ENCODE measurements at places on chromosomes 12 and 14.

GRCh38 chr12:102883204-102883799 is 33.7 kb downstream of the PAH start:
- DNase-seq: no peak

GRCh38 chr12:3651585-3652424 is 101.1 kb downstream of the CRACR2A start:
- no peak for DNase-seq

DNA sequence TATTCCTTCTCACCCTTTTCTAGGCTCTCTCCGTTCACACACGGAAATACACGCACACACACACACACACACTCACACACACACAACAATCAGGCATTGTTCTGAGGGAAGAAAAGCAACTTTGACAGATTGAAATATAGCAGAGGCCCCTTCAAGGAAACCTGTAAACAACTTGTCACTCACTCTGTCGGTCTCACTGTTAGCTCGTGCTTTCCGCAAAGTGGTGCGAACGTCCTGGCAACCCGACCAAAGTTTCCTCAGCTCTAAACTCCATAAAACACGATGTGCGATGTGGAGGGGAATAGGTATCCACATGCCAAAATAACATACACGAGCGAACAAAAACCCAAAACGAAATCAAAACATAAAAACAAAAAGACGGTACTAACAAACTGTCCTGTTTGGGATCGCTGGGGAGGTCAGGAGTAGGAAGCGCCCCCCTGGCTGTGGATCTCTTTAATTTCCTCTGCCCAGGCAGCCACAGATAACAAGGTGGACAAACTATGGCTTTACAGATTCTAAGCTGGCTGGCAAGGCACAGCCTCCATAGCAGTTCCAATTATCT is 822 bp upstream of the SOX5 start:
- no peak for DNase-seq

GRCh38 chr14:78598046-78598920 is 428.1 kb downstream of the NRXN3 start:
- no peak for DNase-seq

- no peak for DNase-seq
Measured at GRCh38 chr12:84637926-84638325, 274.7 kb downstream of the SLC6A15 start.

DNA sequence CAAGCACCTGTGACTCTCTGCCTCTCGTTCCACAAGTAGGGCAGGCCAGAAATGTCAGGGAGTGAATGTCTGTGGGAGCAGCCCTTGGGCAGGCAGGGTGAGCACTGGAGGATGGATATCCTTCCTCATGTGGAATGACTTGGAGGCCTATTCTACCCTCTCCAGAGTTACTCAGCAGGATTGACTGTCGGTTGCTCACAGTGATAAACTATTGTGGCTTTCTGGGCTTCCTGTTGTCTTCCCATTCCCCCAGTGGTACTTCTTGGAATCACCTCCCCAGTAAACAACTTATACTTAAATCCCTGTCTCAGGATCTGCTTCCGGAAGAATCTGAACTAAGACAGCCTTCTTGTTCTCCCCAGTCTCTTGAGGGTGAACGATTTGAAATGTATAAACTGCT is 79.6 kb upstream of the MANSC4 start:
- DNase-seq: no peak

- DNase-seq: no peak
Measured at GRCh38 chr12:81759190-81760051, at the start of gene PPFIA2. Gene PPFIA2 (minus strand): TSS chr12:81759350.

- no peak for DNase-seq
Measured at GRCh38 chr14:72715215-72715849, 178.6 kb downstream of the DPF3 start.

- DNase-seq: no peak
Measured at GRCh38 chr12:121009741-121010140, 6.5 kb downstream of the C12orf43 start.

DNA sequence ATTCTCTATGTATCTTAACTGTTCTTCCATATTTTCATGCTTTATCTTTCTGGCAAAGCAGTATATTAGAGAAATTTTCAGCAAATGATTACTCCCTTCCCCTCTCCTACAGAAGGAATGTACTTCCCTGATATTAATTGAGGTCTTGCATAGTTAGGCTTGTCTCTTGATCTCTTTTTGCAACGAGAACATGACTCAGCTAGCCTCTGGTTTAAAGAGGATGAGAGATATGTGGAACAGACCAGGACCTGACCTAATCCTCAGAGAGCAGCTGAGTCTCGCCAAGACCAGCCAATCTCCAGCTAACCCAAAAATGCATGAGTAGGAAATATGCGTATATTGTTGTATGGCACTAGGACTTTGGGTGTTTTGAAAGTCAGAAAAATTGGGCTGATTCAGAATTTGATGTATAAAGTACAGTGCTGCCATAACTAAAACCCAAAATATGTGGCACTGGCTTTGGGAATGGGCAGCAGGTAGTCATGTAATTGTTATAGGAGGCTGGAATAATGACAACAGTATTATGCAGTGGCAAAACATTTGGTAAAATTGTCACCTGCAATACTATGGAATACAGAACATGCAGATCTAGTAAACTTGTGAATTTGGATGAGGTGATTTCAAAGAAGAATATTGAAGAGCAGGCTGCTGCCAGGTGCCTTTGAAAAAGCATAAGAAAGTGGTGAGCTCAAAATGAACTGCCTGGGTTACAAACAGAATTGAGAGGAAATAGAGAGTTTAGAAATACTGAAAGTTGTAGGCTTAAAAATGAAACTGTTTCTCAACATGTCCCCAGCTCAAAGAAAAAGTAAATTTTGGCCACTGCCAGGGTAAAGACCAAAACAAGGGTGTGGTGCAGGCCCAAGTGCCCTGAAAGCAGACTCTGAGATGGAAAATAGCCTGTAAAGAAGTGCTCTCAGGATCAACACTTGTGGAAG is 9.3 kb upstream of the USP15 start:
- DNase-seq: no peak

DNA sequence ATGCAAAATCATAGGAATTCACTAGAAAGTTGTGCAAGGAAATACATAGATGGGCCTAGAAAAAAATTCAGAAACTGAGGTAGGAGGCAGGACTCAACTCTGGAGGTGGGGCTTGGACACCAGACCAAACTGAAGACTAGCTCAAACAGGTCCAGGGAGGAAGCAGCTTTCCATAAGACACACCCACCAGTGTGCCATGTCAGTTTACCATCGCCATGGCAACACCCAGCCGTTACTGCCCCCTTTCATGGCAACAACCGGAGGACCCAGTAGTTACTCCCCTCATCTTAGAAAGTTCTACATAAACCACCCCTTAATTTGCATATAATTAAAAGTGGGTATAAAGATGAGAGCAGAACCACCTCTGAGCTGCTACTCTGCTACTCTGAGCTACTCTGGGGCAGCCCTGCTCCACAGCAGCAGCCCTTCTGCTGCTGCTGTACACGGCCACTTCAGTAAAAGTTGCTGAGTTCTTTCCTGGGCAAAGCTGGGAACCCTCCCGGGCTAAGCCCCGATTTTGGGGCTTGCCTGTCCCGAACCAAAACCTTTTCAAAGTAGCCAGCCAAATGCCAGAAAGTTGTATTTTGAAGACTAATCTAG is 30.8 kb upstream of the NINJ2 start:
- DNase-seq: no peak

DNA sequence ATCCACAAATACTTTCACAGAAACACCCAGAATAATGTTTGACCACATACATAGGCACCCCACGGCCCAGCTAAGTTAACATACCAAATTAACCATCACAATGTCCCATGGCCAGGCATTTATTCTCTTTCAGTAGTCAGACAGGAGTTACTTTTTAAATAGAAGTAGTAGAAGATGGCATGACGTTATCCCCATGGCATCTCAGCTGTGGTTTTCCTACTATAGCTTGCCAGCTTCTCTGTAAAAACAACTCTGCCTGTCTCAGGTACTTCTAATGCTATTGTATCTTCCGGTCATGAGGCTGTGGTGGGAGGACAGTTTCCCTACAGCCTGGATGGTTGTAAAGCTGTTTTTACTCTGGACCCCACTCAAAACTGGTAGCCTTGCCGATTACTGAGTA is 19.3 kb downstream of the CTSG start:
- DNase-seq: no peak

GRCh38 chr12:120412421-120412820 is 25.5 kb upstream of the COX6A1 start:
- DNase-seq: no peak

DNA sequence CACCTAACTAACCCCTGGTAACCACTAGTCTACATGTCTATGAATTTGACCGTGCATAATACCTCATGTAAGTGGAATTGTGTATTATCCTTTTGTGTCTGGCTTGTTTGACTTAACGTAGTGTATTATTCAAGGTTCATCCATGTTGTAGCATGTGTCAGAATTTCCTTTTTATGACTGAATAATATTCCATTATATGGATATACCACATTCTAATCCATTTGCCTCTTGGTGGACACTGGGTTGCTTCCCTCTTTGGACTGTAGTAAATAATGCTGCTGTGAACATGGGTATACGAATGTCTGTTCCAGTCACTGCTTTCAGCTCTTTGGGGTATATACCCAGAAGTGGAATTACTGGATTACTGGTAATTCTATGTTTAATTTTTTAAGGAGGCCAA is 3.3 kb downstream of the SNRPF start:
- no peak for DNase-seq

DNA sequence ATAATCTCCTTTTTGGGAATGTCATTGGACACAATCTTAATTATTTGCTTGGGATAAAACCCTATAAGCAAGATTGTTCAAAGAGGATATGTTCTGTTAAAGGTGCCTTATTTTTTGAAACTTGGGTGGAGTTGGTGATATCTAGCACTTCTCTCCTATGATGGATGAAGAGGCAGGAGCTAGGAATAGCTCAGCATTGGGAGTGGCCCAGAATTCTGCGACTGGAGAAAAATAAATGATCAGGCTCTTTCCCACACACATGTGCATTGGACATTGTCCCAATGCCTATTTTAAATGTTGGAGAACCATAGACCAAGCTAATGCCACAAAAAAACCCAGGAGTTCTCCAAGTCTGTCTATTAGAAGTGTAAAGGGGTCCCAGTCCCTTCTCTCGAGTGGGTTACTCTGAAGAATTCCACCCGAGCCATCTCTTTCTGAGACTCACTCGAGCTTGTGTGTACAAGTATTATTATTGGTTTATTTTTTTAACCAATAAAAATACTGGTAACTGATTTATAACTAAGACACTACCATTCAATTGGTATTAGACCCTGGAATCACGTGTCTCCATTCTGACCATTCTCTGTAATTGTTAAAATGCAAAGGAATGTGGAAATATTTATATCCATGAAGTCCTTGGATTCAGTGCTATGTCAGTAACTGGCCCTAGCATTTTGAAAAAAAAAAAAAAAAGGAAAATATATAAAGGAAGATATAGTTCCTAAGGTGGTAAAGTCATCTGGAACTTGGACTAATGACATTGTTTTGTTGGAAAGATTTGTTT is 437.5 kb upstream of the TMEM132C start:
- no peak for DNase-seq

DNA sequence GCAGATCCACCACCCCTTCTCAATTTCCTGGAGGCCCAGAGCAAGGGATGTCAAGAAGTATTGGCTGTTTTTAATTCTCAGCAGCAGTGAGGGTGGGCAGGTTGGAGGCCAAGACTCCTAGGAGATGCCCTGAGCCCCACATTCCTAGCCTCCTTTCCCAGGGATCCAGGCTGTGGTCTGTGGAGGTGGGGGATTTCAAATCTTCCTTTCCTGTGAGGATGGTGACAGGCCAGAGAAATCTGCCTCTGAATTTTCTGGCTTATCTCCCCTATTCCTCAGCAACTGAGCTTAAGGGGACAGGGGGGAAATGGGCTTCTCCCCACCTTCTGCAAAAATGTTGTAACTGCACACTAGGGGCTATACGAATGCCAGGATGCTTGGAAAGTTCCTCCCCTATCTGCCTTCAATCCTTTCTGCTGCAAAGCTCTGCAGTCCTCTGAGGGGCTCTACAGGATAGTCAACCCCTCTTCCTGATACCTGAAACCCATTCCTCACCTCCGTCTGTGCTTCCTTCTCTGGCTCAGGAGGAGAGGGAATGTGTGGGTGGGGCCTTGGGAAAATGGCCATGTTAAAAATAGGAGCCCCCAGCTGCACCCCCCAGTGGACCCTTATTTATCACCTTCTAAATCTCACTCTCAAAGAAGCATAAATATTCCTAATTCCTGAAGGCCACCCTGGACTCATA is 6.6 kb downstream of the GPR84 start:
- no peak for DNase-seq

GRCh38 chr14:101349108-101349507 is 212.2 kb upstream of the DIO3 start:
- DNase-seq: no peak

- DNase-seq: no peak
Measured at GRCh38 chr12:107895966-107896365, 121.5 kb downstream of the ASCL4 start.

GRCh38 chr12:53482626-53483168 is 16.6 kb downstream of the MAP3K12 start:
- DNase-seq: no peak

GRCh38 chr12:22781339-22781738 is 156.4 kb downstream of the ETNK1 start:
- DNase-seq: no peak

DNA sequence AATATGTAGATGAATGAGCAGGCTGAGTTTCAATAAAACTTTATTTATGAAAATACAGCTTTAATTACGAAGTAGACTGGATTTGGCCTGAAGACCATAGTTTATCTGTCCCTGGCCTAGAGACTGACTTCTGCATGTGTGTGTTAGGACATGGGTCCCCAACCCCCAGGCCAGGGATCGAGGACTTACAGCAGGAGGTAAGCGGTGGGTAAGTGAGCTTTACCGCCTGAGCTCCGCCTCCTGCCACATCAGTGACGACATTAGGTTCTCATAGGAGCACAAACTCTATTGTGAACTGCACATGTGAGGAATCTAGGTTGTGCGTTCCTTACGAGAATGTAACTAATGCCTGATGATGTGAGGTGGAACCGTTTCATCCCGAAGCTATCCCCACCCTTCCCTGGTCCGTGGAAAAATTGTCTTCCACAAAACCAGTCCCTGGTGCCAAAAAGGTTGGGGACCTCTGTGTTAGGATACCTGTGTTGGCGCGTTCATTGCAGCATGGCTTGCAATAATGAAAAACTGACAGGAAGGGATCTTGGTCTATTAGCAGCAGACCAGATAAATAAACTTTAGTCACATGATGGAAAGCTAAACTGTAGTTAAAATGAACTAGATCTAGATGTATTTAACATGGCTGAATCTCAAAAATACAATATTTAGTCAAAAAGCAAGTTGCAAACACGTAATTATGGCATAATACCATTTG is 4.1 kb downstream of the GLRX5 start:
- DNase-seq: no peak

GRCh38 chr12:49170924-49171323 is 18.0 kb downstream of the TUBA1A start:
- no peak for DNase-seq

GRCh38 chr12:6085841-6086240 is 38.6 kb downstream of the VWF start:
- no peak for DNase-seq

DNA sequence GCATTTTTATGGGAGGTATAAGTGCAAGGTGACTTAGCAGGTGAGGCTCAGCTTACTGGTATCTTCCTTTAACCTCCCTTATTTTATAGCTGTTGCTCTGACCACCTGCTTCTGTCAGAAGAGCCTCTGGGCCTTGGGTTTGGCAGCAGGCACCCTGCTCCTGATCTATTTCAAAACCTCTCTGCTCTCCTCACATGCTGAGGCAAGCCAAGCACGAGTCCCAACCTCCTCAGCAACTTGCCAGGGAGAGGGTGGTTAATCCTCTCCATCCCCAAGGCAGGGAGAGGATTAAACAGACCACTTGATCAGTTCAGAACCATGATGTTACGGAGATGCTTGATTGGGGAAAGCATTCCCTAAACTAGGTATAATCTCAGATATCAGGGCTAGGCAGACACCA is 5.4 kb downstream of the PLEKHH1 start:
- no peak for DNase-seq

- no peak for DNase-seq
Measured at GRCh38 chr14:68491793-68492192, 301.1 kb downstream of the ZFP36L1 start.
